ENCODE measurements at places on chromosomes 3 and 15.

DNA sequence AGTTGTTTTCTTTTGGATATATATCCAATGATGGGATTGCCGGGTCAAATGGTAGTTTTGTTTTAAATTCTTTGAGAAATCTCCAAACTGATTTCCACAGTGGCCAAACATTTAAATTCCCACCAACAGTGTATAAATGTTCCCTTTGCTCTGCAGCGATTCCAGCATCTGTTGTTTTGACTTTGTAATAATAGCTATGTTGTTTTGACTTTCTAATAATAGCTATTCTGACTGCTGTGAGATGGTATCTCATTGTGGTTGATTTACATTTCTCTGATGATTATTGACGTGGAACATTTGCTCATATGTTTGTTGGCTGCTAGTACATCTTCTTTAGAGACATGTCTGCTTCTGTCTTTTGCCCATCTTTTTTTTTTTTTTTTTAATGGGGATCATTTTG is 332.2 kb upstream of the GBE1 start:
- no peak for DNase-seq

GRCh38 chr3:39281533-39281932 is 1.7 kb upstream of the CX3CR1 start:
- DNase-seq: no peak

DNA sequence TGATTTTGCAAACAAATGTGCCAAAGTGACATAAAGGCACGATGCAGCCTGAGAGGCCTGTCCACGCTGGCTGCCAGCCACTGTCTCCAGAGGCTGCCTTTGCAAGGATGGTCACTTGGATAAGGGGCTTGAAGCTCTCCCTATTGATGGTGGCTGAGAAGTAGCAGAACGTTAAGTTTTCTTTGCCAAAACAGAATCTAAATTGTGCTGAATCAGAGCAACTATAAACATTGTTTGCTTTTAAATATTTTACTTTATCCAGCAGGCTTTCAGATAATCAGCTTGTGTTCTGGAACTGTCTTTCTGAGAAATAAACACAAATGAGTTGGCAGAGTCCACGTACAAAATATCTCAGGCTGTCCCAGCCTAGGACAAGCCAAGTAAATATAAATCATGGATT is 23.8 kb upstream of the CNBP start:
- no peak for DNase-seq

DNA sequence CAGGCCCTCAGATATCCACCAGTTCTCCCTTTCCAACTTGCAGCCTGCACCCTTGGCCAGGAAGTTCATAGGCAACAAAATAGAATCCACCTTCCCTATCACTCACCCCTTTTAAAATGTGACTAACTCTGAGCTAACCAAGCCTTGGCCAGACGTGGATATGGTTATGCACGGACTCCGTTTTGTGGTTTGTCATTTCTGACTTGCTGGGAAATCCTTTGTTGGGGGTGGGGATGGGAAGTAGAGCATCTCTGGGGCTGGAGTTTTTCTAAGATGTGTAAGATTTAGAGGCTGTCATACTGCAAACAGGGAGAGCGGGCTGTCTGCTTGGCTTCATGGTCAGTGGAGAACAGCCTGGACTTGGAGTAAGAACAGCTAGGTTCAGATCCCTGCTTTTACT is 62.6 kb downstream of the SMAD3 start:
- peak; percentile 98 for DNase-seq

DNA sequence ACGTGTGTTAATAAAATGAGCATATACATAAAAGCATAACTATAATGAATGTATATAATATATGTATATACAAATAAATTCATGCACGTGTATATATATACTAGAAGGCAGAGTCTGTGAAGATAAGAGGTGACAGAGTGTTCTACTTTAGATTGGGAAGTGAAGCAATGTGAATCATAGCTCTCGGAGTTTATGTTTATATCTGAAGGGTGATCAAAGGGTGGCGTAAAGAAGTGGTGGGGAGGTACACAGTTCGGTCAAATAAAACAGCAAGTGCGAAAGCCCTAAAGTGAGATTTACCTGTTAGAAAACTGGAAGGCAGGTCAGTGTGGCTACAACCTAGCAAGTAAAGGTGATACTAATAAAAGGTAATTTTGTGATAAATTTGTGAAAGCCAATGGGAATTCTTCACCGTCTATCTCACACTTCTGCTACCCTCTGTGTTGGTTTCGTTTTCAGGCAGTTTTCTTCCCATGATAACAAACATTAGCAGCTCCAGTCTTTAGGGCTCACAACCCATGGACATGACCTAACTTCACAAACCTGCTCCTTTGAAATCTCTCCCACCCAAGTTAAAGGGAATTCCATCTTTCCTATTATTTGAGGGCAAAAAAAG is 46.7 kb upstream of the BCHE start:
- DNase-seq: no peak

GRCh38 chr15:93519599-93519998 is 430.6 kb upstream of the RGMA start:
- DNase-seq: no peak

DNA sequence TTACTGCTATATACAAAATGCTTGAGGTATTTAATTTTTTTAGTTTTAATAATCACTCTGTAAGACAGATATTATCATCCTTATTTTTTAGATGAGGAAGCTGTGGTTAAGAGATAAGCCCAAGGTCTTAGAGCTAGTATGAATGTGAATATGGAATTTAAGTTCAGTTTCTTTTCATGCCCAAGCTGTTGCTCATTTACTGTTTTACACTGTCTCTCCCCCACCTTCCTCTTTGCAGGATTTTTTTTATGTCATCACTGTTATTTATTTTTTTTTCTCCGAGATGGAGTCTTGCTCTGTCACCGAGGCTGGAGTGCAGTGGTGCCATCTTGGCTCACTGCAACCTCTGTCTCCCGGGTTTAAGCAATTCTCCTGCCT is 22.5 kb downstream of the MAP2K5 start:
- peak; percentile 10 for DNase-seq

- no peak for DNase-seq
Observed at GRCh38 chr3:37700466-37701248, 161.0 kb upstream of the CTDSPL start.

DNA sequence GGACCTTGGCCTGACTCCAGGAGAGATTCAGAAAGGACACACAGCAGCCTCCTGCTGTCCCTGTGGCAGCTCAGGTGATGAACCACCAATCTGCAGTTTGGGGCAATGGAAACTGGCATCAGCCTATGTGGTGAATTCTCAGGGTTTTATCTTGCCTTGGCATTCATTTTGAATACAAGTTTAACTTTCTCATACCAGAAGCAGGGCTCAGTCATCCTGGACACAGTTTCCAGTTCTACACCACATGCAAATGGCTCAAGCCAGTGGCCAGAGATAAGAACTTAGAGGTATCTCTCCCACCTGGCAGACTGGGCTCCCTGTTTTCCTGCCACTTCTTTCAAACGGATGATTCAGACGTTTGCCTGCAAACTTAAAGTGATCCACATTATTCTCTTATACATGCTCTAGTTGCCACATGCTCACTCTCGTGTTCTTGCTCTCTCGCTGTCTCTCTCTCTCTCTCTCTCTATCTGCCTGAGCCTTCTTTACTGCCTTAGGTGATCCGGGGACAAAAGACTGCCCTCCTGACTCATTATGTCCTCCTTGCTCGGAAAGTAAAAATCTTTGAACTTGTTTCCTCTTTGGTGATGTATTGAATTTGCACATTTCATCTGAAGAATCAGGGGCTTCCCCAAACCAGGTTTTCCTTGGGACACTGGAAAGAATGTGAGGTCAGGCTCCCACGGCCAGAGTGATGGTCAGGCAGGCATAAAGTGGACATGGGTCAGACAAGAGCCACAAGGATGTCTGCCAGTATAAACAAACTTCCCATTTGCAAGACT is 99.6 kb upstream of the STT3B start:
- peak; percentile 31 for DNase-seq

DNA sequence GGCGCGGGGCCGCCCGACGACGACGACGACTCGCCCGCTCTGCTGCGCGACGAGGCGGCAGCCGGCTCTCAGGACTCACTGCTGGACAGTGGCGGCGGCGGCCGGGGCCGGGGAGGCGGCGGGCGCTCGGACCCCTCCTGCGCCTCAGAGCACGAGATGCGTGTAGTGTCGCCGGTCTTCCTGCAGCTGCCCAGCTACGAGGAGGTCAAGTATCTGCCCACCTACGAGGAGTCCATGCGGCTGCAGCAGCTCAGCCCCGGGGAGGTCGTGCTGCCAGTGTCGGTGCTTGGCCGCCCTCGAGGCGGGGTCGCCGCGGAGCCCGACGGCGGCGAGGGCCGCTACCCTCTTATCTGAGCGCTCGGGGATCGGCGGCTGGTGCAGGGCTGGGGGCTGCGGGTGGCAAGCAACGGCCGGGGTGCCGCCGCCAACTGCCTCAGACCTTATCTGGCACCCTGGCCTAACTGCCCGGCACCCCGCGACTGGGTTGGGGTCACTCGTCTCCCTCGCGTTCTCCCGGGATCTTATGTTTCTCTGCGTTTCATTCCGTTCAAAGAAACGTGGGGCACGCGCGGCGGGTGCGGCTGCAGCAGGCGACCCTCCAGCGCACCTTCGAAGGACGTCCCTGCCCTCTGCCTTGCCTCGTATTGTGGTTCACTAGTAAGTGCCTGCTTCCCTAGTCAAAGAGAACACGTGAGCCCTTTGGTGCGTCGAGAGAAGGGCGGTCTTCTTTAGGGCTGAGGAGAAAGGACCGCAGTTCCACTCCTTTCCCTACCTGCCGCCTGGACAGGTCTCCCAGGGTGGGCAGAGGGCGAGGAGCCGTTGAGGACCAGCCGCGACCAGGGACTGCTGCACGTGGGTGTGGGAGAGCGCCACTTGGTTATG is 1.0 kb downstream of the C3orf80 start:
- peak; percentile 5 for DNase-seq

DNA sequence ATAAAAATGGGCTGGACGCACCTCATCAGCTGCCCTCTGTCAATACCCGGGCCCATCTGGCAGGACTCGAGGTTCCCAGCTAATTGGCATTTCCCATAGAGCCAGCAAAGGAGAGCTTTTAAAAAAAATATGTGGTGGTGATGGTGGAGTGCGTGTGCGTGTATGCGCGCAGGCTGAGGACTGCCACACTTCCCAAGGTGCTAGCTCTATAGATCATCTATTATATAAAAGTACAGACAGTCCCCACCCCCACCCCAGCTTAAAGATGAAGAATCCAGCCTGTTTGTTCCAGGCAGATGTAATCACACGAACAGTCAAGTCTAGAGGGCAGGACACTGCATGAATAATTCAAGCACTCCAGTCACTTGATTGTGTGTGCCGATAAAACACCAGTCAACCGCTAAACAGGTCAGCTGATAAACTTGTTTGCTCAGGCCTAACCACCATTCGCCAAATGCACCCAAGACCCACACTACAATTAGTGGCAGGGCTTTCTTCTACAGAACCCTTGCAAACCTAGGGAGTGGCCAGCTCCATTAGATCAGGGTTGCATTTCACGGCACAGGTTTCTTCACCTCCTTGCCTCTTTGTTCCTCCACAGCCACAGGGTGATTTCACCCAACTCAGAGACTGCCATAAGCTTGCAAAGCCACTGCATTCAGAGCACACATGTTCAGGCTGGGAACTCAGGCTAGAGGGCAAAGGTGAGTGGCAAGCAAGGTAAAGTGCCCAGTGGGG is 5.8 kb downstream of the TLE3 start:
- no peak for DNase-seq

DNA sequence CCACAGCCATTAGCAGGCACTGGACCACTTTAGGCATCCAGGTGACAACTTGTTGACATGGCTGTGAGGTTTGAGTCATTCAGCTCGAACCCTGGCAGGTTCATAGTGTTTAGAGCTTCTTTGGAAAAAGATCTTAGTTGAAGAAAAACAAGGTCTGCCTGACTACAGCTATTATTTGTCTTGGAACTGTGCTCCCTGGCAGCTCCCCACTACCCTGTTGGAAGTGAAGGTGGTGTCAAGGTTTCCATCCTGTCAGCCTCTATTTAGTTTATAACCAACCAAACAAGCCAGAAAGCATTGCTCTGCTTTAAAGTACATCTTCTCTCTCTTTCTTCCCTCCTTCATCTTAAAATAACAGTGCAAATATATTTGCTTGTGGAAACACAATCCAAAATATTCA is 56.8 kb downstream of the KAT2B start:
- DNase-seq: no peak

DNA sequence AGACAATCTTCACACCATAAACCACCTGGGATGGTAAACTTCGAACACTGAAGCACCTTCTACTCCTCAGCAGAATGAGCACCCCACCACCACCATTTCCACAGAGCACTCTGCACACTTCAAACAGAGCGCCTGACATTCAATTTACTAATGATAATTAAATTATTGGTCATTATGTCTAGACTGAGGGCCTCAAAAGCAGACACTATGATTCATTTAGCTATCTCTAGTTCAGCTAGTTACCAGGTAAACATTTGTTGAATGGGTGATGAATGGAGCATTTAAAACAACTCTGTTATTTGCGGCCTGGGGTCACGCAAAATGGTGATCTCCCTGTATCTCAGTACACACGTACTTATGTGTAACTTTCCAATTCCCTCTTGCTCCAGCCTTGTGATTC is 40.9 kb downstream of the ACAP2 start:
- DNase-seq: no peak
